ENCODE measurements at places on chromosomes 4 and X.

DNA sequence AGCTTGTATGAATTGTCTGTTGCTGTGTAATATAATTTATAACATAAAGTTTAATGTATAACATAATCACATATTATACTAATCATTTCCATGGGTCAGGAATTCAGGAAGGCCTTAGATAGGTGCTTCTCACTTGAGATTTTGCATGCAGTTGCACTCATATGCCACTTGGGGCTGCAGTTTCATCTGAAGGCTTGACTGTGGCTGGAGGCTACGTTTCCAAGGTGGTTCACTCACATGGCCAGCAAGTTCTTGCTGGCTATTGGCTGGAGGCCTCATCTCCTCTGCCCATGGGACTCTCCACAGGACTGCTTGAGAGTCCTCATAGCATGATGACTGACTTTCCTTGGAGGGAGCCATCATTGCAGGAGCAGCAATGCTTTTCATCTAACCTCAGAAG, 53.4 kb upstream of the STX18 start:
- DNase-seq = peak; percentile 13

DNA sequence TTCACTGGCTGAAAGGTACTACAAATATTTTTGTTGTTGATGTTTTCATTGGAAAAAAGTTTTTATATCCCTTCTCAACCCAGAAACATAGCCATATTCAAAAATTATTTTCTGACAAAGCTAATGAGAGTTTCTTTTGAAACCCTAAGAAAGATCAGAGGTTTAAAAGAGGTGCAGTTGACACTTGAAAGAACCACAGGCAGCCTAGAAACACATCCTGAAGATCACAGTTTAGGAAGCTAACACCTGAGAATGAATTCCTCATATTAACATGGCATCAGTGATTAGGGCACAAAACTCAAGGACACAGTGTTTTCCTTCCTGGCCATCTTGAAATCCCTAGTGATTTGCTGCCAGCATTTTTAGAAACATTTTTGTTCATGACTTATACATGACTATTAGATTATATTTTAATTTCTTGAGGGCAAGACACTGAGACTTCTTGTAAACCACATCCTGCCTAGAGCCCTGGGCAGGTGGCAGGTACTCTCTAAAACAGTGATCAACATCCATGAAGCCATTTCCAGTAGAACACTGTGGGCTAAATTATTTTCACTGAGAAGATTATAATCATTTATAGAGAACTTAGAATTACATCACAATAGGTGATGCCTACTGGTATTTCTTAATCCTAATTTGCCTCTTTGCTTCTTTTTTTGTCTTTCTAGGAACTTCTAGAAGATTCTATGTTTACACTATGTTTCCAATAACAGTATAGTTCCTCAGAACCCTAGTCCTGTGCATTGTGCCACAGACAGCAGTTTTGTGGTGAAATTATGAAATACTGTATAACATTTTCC, 80.0 kb downstream of the ARSJ start:
- no peak for DNase-seq

- no peak for DNase-seq
Measured at GRCh38 chr4:183674153-183674552, 15.1 kb downstream of the TRAPPC11 start.

DNA sequence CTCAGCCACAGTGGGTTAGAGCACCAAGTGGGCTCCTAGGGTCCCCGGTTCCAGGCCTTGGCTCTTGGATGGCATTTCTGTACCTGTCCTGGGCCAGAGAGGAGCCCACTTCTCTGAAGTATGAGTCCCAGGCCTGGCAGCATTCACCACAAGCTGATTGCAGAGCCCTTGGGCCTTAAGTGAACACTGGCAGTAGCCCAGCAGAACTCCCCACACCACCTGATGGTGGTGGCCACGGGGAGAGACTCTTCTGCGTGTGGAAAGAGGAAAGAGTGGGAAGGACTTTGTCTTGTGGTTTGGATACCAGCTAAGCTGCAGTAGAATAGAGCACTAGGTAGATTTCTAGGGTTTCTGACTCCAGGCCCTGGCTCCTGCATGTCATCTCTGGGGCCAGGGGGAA, 104.8 kb downstream of the DLG3 start:
- no peak for DNase-seq

DNA sequence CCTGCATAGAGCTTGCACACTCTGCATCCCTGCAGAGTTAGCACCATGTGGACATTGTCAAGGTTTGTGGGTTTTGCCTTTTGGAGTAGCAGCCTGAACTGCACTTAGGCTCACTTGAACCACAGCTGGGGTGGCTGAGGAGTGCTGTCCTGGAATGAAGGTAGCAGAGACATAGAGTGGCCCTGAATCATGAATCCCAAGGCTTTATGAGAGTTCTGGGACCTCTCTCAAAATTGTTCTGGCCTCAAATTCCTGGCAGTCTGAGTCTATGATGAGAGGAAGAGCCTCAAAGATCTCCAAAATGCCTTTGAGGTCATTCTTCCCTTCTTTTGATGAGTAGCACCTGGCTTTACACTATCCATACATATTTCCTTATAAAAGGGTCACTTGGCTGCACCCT, 37.1 kb upstream of the ADH1C start:
- DNase-seq = no peak

DNA sequence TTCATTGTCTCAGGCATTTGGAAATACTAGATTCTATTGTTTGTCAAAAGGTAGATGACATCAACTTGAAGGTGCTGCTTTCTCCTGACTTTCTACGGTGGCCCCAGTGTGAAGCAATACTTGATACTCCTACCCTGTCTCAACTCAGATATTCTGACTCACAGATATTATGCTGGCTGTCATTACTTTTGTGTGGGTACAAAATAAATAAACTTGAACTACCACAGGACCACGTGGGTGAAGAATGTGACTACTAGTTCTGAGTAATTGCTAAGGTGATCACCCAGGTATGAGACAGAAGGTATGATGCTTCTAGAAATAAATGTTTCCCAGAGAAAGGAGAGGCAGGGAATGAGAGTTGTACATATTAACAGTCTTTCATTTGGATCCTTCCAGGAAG, 275.3 kb upstream of the SPOCK3 start:
- DNase-seq = no peak

GRCh38 chrX:47862680-47863079, 26.0 kb downstream of the ZNF81 start:
- no peak for DNase-seq

- DNase-seq = no peak
Measured at GRCh38 chr4:110878956-110879355, 256.1 kb upstream of the PITX2 start.

- peak; percentile 77 for DNase-seq
Measured at GRCh38 chr4:127450276-127450675, 182.5 kb upstream of the INTU start.

GRCh38 chrX:71870208-71871098, 40.2 kb upstream of the NHSL2 start:
- DNase-seq = no peak

DNA sequence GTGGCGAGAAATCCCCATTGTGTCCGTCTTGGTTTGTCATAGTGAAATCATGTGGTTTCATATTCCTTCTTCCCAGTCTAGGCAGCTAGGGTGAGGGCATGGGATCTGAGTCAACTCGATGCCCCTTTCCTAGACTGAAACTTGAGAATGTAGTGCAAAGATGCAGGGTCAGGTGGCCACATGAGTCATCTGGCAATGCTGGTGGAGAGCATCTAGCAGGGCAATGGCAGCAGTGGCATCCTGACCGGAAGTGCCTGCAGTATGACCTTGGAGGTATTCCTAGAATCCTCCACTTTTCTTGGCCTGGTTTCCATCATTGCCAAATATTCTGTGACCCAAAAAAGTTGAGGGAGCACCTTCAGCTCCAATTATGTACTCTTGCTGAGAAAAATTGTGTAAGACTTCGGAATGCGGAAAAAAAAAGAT, 39.1 kb upstream of the TMEM184C start:
- no peak for DNase-seq

- no peak for DNase-seq
Measured at GRCh38 chr4:10569491-10569890, 112.3 kb upstream of the ZNF518B start.

DNA sequence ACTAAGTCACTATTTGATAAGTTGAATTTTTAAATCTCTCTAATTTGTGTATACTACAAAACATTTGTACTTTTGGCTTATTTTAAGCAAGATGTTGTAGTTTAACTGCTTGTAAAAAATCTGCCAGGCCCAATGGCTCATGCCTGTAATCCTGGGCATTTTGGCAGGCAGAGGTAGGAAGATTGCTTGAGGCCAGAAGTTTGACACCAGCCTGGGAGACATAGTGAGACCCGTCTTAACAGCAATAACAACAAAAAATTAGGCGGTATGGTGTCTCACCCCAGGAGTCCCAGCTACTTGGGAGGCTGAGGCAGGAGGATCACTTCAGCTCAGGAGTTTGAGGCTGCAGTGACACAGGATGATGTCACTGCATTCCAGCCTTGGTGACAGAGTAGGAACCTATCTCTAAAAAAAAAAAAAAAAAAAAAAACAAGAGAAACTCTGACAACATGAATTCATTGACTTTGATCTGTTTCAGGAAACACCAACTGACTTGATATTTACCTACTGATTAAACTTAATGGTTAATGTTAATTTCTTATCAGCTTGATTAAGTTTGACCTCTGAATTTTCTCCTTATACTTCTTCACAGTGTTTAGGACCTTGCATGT, 8.9 kb downstream of the FHIP1A start:
- DNase-seq = no peak

- DNase-seq = peak; percentile 36
Measured at GRCh38 chr4:86272669-86273068, 87.2 kb downstream of the MAPK10 start.

GRCh38 chr4:87423317-87424098, 1.1 kb downstream of the NUDT9 start:
- peak; percentile 87 for DNase-seq

GRCh38 chr4:154604696-154605200, 7.7 kb downstream of the FGG start:
- DNase-seq = no peak

DNA sequence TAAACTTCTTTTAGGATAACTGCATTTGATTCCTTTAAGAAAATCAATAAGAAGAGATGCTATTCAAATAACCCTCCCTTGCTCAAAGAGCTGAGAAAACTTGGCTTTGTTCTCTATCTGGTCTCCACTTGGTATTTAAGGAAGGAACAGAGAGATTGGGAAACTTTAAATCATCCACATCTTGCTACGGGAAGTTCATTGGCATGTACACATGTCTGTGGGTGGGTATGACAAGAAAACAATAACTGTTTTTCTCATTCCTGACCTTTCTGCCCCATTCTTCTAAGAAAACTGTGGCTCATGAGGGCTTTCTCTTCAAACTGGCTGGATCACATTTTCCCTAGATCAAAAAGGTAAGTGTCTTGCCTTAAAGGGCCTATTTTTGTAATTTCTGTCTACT, 6.0 kb downstream of the SEL1L3 start:
- no peak for DNase-seq

GRCh38 chrX:69493766-69494165, 10.4 kb upstream of the NALF2 start:
- no peak for DNase-seq

DNA sequence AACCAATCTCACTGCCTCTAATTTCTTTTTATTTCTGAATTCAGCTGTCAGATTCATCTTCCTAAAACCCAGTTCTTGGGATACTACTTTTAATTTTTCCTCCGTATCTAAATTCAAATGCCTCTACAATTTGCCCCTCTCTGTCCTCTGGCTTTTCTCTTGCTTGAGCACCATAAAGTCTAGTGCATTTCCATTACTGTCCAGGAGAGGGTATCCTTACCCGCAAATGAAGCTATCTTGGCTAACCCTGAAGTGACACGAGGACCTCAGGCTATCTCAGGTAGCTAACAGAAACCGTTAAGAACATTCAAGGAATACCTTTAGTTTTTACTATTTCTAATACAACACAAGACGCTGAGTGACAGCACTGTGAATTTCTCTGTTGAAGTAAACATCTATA, 49.4 kb upstream of the PRR32 start:
- peak; percentile 0 for DNase-seq

DNA sequence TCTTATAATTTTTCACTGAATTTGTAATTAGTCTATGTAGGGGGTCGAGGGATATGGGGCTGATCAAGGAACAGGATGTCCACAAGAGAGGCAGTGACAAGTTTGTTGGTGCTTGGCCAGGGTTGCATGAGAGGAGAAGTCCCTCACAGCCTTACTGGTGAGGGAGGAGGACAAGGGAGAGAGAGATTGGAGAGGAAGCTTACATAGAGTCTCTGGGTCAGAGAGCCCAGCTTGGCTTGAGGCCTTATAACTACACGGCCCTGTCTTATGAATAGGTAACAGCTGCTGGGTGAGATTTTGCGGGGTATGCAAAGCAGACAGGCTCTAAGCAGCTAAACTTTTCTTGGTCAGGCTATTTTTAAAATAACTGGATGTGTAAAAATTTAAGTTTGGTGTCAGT, 37.9 kb upstream of the OTUD4 start:
- no peak for DNase-seq

- DNase-seq = no peak
Measured at GRCh38 chr4:170723171-170723570, 633.4 kb upstream of the AADAT start.

GRCh38 chrX:38985375-38985774, 184.1 kb downstream of the MID1IP1 start:
- peak; percentile 64 for DNase-seq
